ENCODE measurements at places on chromosomes 12 and 14.

- no peak for DNase-seq
Observed at GRCh38 chr14:55220230-55220629, 28.8 kb upstream of the DLGAP5 start.

GRCh38 chr14:57227083-57227482 lies 41.6 kb downstream of the EXOC5 start:
- DNase-seq, result no peak

GRCh38 chr12:52200086-52200780 lies 8.4 kb upstream of the KRT80 start:
- no peak for DNase-seq

DNA sequence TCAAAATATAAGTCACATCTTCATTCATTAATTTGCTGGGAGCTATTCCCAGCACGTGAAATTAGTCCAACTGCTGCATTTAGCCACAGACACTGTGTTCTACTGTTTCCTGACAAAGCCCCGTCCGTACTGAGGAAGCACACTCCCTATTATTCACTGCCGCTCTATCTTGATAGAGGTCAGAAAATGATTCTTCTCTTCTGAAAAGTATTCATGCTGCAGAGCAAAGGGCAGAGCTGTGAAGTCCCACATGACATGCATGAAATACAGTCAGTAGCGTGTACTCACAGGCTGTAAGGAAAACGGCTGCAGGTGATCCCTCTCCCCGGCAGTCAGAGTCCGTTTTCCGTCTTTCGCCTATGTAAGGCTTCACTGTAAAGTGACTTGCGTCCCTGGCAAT lies 302.5 kb upstream of the FKBP4 start:
- DNase-seq, result no peak

- no peak for DNase-seq
Observed at GRCh38 chr12:69385038-69385437, 25.5 kb downstream of the YEATS4 start.

GRCh38 chr14:64247195-64247594 lies 47.0 kb downstream of the ESR2 start:
- no peak for DNase-seq

DNA sequence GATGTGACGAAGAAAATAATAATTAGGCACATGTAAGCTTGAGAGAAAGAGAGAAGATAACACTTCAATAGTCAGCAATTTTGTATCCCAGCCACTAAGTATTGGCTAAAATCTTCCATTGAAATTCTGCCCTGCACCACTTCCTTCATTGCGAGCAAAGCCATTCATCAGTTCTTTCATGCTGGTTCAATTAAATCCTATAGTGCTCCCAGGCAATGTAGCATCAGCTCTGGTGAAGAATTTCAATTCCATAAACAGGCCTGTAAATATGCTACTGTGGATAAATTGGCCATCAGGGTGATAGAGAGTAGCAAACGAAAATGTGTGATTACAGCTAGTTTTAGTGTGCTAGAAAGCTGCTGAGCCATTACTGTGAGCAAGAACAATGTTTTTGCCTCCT lies 24.7 kb downstream of the RPL10L start:
- DNase-seq, result no peak

- DNase-seq, result no peak
Observed at GRCh38 chr14:75510547-75510946, 11.7 kb upstream of the BATF start.

GRCh38 chr12:107134558-107134957 lies 41.2 kb upstream of the CRY1 start:
- DNase-seq, result no peak

DNA sequence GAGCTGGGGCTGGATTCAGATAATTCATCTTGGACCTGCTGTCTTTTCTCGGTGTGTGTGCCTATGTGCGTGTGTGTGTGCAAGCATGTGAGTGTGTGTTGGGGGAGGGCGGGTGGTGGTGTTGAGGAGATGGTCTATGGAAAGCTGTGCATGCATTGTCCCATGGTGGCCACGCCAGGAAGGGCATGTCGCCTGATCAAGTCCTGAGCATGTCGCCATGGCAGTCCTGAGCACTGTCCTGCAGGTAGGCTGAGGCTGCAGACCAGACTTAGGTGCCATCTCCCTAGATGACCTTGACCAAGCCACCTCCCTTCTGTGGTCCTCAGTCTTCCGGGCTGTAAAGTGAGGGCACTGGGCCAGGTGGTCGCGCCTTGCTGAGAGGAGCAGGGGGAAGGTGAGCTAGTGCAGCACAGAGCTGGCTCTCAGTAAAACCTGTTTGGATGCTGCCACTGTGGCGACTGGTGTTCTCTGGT lies 81.4 kb downstream of the PAPOLA start:
- no peak for DNase-seq

- DNase-seq, result no peak
Observed at GRCh38 chr14:83744891-83745290, 1785.1 kb upstream of the FLRT2 start.

Data from femur (tissue), 1 donor.